Cerebellar nuclear complex (tissue), 1 donor: ENCODE measurements at places on chromosomes 7 and 10.

- no peak for DNase-seq
Observed at GRCh38 chr10:30058570-30059132, 735 bp downstream of the JCAD start.

DNA sequence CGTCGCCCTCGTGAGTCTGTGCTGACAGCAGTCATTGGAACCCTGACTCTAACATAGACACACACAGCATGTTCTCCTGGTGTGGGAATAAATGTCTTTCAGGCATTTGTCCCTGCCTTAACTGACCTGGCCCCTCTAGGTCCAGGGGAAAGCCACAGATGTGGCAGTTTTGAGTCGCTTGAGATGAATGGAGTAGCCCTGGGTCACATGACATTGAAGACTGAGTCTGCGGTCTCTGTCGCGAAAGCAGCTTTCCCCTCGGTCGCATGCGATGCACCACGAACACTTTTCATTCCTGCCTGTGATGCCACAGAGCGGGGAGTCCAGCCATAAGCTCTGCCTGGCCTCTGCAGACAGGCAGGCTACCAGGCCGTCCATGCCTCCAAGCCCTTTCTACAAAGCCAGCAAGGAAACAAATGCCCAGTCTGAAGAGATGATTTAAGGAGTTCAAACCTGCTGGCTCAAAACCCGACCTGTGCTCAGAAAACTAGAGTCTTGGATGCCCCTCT lies 172.3 kb downstream of the WDR37 start:
- DNase-seq = no peak

- no peak for DNase-seq
Observed at GRCh38 chr10:49569031-49569631, 30.2 kb upstream of the ERCC6 start.

DNA sequence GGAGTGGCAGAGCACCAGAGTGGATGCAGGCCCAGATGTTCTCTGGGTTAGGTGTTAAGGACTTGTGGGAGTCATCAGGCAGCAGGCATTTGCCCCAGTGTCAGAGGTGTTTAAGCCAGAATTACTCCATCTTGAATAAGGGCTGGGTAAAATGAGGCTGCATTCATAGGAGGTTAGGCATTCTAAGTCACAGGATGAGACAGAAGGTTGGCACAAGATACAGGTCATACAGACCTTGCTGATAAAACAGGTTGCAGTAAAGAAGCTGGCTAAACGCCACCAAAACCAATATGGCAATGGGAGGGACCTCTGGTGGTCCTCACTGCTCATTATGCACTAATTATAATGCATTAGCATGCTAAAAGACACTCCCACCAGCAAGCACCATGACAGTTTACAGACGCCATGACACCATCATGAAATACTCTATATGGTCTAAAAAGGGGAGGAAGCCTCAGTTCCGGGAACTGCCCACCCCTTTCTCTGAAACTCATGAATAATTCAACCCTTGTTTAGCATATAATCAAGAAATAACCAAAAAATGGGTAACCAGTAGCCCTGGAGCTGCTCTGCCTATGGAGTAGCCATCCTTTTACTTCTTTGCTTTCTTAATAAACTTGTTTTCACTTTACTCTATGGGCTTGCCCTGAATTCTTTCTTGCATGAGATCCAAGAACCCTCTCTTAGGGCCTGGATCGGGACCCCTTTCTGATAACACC lies 882 bp upstream of the LRRC61 start:
- no peak for DNase-seq

DNA sequence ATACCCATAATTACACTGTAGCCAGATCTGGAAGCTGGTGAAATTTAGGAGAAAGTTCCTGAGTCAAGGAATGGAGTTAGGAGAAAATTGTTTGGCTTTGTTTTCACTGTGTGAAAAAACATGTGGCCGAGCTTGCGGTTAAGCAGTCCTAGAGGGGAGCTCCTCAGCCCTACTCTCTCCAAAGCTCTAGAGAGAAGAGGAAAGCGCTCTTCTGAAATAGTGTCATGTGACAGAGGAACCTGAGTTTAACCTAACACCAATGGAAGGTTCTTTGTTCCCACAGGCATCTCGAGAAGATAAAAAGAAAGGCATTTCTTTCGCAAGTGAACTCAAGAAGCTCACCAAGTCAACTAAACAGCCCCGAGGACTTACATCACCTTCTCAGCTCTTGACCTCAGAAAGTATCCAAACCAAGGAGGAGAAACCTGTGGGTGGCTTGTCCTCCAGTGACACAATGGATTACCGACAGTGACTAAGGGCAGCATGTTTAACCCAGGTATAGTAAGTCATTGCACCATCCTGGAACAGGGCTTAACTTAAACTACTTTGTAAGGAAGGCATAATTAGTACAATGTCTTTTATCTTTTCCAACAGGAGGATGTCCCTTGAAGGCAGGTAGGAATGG lies 38.0 kb downstream of the NOC3L start:
- no peak for DNase-seq

GRCh38 chr7:51079494-51079893 lies 237.1 kb downstream of the COBL start:
- no peak for DNase-seq

DNA sequence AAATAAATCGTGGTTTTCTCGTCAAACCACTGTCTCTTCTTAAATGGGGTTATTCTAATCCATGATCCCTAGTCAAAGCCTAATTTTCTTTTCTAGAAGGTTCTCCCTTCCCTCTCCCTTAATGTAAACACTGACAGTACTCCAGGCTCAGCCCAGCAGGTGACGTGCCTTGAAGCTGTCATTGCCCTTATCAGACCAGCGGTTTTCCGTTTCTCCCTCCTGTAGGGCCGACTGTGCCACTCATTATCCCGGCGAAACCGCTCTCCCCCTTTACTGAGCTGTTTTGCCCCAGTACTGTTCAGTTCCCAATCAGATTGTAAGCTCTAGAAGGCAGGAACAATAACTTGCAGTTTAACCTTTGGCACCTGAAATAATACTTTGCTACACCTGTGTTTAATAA lies 153.5 kb upstream of the RHEB start:
- DNase-seq = no peak

DNA sequence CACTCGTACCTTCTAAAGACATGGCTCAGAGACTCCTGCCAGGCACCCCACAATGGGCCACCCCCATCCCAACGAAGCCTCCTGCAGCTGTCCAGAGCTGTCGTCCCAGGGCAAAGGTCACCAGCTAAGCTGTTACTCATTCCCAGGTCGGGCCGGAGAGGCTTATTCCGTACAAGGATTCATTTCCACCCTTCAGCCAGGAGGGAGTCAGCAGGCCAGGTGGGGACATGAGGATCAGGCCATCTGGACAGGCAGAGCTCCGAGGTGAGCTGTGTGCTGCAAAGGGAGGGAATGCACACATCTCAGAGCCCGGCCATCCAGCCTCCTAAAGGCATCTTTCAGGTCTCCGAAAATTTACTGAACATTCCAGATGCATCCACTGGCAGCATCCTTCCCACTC lies 63.9 kb upstream of the NANOS1 start:
- DNase-seq = peak; percentile 84

DNA sequence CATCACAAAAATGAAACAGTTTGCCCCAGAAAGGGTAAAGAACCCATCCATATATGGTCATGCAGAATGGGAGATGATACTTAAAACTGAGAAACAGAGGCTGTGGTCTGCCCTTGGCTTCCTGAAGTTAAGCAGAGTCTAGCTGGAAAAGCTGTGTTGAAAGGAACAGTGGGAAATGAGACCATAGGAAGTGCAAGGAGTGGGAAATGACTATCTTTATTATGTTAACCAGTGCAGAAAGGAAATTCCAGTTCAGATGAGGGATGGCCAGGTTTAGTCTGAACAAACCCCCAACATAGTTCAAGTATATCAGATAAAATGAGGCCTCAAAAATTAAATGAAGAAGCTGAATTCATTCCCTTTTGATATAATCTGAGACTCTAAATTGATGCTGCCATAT lies 112.2 kb upstream of the TARP start:
- no peak for DNase-seq

- DNase-seq = no peak
Observed at GRCh38 chr7:45459476-45459875, 114.7 kb upstream of the ADCY1 start.

GRCh38 chr10:22712956-22713852 lies 1.2 kb downstream of the PIP4K2A start:
- DNase-seq = no peak

DNA sequence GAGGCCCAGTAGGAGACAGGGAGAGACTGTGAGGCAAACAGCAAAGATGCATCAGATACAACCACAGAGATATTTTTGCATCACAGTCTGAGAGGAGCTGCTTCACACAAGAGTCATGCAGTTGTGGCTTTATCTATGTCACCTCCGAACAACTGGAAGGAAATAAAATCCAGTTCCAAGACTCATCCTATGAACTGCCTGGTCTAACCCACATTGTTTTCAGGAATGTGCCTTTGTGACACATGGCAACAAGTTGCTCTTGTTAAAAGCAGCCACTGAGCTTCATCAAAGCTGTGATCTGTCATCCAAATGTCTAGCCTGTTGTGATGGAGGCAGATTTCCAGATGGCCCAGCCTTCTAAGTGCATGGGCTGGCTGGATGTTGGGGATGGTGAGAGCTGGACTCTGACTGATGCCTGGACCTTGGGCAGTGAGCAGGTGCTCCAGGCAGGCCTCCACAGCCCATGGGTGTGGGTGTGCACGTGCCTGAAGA lies 255.0 kb downstream of the BMPER start:
- no peak for DNase-seq

DNA sequence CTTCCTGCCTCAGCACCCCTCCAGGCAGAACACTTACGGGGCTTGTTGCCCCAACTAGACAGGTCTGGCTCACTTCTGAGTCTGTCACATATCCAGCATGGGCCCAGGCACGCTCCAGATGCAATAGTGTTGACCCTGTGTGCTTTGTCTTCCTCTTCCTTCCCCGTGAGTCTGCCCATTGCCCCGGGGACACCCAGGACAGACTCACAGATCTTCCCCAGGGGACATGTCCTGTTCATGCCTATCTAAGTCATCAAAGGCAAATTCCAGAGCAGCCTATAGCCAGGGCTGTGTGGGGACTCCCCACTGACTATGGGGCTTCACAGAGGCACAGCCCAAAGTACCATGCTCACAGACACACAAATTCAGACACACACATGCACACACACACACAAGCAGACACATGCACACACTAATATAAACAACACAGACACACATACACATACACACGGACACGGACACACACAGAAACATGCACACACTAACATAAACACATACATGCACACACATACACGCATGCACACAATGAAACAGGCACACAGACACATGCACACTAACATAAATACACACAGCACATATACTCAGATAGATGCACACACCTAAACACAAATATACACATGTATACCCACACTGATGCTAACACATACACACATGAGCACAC lies 175.8 kb downstream of the KCNMA1 start:
- no peak for DNase-seq

- DNase-seq = no peak
Observed at GRCh38 chr10:14186245-14186644, 144.5 kb downstream of the FRMD4A start.

- DNase-seq = no peak
Observed at GRCh38 chr7:113880559-113880958, 38.2 kb downstream of the PPP1R3A start.

GRCh38 chr7:112654322-112655216 lies 135.6 kb downstream of the TMEM168 start:
- DNase-seq = no peak

- no peak for DNase-seq
Observed at GRCh38 chr10:21402606-21403083, 122.8 kb downstream of the SKIDA1 start.

DNA sequence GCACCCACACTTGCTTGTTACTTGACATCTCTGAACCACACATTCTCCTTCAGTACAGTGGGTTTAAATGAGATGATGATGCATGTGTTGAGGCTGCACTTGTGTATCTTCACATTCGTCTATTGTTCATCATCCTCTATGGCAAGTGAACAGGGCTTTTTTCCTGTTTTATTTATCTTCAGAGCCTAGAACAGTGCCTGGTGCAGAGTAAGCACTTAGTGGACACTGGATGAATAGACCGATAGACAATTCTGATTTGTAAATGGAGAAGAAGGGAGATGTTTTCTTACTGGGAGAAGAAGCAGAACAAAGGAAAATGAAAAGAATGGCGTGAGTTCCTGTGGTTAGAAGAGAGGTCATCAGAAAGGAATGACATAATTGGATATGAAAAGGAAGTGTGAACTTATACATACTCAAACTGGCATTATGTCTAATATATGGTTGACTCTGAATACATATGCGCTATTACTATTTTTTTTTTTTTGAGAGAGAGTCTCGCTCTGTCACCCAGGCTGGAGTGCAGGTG lies 99.7 kb downstream of the AVL9 start:
- no peak for DNase-seq

GRCh38 chr10:78476156-78476555 lies 442.5 kb downstream of the RPS24 start:
- no peak for DNase-seq

DNA sequence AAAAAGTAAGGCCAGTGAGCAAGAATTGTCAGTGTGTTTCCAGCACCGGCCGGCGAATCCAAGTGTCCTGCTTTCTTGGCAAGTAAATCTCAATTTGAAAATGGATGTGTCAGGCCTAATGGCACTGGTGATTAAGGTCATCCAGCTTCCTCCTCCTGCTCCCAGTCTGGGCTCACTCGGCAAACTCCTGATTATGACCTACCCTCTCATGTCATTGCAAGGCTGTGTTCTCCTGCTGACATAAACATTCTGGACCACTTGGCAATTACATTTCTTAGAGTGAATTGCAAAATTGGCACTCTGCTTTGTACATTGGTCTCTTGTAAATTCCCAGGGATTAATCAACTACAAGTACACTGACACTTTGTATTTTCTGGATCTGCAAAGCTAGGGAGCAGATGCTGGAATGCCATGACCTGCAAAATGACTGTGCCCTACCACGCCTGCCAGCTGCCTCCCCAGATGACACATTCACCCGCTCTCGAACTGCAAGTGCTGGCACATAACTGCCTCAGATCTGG lies 473.8 kb downstream of the KIF20B start:
- DNase-seq = no peak

- no peak for DNase-seq
Observed at GRCh38 chr10:9900751-9901150, 1116.9 kb upstream of the CELF2 start.

GRCh38 chr7:12369756-12370155 lies 33.9 kb downstream of the VWDE start:
- no peak for DNase-seq

DNA sequence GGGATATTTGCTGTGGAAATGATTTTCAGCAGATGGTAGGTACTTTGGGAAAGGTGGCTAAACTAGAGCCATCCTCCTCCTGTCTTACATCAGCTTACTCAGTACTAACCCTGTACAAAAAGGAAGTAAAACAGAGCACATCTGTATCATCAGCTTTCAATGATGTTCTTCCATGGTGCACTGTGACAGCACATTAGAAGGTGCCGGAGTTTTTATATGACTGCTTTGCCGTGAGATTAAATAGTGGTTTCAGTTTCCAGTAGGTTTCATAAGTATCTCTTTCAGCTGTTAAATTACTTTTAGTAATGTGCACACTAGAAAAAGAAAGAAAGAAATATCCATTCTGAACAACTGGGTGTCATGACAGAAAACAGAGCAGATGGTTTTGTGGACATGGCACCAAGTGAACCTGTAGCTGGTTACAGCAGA lies 86.5 kb downstream of the ARID5B start:
- no peak for DNase-seq

- no peak for DNase-seq
Observed at GRCh38 chr7:38291117-38291647, 17.7 kb upstream of the TARP start.

GRCh38 chr7:47407821-47408674 lies 173.9 kb downstream of the TNS3 start:
- no peak for DNase-seq
